ENCODE measurements at places on chromosomes 5 and 9.

DNA sequence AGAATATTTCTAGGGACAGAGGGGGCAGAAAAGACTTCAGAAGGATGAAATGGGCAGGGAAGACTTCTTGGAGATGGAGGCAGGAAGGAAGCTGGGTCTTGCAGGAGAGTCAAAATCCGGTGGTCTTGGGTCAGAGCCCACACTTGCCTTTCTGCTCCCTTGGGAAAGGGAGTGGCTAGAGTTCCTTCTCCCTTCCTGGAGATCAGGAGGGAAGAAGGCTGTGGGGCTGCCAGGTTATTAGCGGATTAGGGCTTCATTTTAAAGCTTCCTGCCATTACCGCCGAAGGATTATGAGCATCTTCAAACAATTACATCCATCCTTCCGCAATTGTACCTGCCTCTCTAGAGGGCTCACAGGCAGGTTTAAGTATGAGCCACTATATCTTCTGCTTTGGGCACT, 19.2 kb upstream of the SYNPO start:
- DNase-seq: no peak

DNA sequence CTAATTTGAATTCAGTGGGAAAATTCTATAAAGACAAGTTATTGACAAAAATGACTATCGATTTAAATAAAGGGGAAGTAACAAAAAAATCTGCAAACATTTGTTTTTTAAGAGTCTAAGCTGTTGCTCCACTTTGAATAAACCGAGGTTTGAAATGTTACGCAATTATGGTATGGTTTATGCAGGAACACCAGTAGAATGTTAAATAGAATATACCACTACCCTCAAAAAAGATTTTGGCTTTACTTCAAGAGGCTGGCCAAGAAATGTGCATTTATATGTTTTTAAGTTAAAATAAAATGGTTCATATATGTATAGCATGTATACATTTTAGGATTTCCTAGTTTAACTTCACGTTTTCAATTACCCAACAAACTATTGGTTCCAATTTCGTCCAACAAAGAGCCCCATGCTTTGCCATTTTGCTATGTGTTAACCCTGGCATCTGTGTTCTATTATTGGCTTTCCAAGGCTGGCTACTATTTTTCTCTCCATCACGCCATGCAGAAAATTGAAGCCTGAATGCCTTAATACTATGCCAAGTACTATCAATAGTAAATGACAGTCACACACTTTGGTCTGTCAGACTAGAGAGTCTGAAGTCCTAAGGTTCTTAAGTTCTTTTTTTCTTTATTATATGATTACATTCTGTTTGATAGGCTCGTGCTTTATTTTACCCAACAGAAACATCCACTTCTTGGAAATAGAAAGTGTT, 171.2 kb downstream of the BRINP1 start:
- DNase-seq: no peak

DNA sequence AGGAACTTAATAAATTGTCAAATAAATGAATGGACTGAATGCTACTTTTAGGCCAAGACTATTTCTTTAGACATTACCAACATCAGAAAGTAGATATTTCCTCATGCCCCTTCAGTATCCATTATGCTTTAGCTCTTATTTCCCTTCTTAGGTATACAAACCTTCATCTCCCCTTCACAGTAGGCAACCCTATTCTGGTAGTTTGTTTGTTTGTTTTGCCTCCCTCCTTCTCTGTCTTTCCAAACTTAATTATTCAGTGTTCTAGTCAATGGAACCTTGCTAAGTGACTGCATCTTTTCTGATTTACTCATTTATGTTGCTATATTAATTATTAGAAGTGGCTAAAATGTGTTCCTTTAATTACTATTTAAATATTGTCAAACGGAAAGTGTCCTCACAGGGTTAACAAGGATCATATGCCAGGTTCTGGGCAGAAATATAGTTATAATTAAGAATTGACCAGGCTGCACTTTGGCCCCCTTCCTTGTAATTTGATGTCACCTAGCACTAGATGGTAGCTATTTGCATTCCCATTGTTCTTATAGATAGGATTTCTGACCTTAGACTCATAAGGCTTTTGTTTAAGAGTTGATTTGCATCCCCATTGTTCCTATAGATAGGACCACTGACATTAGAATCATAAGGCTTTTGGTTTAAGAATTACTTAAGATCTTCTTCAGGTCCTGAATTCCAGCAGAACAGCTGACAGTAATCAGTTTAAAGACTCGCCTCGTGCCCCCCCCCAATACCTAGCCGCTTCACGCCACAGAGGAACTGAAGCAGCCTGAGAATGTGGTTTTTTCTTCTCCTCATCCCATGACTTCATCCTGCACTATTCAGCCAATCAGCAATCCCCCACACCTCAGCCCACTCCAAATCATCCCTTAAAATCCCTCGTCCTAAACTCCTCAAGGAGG, 84.4 kb upstream of the NUDT12 start:
- no peak for DNase-seq

DNA sequence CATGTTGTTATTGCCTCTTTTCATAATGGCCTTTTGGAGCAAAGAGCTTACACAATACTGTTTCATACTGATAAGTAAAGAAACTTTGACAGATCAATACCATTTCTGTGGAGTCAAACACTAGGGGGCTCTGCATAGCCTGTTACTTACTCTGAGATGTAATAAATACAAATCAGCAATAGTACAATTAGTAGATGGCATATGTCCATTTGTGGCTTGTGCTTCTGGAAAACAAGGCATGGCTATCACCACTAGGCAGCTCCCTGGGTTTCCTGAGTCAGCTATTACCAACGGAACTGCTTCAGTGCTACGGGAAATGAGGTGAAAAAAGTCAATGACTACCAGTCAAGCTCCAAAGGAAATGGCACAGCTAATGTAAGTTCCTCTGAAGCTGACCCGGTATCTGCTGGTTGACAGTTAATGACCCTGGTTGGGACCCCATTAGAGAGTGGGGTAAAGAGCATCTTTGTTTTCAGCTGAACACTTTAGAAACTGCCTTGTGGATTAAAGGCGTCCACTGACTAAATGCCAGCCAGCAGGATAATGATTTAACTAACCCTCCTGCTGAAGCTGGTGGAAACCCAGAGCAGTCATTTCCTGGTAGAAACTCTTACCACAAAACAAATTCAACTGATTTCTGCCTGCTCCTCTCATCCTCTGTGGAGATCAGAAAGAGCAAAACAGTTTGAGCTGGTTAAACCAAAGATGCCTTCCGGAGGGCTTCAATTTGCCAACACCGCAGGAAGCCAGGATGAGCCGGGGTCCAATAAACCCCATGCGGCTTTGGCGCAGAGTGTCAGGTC, 69.0 kb upstream of the FAM169A start:
- no peak for DNase-seq

GRCh38 chr5:27220752-27221151, 182.4 kb upstream of the CDH9 start:
- DNase-seq: no peak

DNA sequence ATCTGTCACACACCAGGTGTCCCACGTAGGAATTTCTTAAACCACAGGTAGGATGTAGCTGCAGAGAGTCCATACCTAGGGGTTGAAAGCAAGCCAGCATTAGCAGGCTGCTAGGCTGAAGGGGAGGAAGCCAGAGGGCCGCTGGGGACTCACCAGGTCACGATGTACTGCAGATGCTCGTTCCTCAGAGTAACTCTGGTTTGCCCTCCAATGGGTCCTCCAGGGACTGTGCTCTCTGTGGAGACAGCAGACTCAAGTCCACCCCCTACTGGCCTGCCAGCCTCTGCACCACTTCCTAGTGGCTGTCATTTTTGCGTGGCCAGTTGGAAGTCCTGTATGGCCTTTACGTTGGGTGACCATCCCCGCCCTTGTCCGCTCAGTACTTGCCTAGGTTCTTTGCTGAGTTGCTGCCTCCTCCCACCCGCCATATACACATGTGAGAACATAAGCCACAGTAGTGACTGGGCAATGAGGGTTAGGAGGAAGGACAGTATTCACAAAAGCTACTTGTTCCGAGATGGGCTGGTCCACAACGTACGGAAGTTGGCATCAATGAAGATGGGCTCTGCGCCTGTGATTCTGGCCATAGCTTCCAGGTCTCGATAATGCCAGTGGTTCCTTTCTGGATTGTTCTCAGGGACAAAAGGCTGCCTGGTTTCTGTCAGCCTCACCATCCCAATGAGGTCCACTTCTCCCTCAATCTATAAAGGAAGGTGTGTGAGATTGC, 4.1 kb downstream of the RPL7A start:
- DNase-seq: no peak

GRCh38 chr9:123391233-123391632, 35.2 kb downstream of the CRB2 start:
- DNase-seq: no peak

DNA sequence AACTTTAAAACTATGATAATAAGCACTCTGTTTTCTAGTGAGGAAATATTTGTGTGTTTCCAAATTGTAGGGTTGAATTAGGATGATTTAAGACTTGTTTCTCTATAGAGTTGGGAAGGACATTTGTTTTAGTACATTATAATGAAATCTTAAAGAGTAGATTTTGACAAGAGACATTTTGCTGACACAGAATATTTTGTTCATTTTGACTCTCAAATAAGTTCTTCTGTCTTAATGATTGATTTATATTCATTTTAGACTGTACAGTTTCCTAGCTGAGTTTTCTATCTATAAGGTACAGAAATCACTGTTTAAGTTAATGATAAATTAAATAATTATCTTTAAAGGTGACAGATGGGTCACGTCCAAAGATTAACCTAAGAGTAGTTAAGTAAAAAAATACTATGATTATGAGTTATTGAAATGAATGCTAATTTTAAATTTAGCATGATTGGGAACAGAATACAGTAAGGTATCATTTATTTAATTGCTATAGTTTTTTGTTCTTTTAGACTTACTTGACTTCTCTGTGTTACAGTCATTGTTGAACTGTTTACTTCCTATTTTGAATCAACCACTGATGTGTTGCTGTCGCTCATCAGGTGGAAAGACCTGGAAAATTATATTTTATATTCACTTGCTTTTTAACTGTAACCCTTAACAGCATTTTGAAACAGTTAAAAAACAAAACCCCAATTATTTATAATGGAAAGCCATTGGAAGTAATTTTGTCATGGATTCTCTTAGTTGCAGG, 19.5 kb downstream of the PBX3 start:
- DNase-seq: no peak

GRCh38 chr5:35847961-35848360, 8.7 kb upstream of the IL7R start:
- no peak for DNase-seq
